NCI-H345 (cell line): ENCODE measurements at places on chromosomes 2 and 18.

GRCh38 chr2:150174056-150174805 is 313.2 kb downstream of the RND3 start:
- no peak for DNase-seq

DNA sequence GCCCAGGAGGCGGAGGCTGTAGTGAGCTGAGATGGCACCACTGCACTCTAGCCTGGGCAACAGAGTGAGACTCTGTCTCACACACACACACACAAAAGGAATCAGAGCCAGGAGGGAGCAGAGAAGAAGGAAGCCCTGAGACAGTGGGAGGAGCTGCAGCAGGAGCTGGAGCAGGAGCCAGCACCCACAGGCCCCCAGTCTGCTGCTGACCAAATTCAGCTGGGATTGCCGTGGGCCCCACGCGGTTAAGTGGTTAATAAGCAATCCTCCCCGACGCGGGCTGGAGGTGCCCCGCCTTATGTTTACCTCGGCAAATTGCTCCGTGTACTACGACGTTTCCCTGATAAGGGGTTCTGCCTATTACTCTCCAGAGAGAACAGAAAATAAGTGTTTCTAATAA is 265.3 kb downstream of the TWIST2 start:
- no peak for DNase-seq

- DNase-seq: no peak
These were observed 38.2 kb upstream of the CAVIN2 start for GRCh38 chr2:191885098-191885497.

DNA sequence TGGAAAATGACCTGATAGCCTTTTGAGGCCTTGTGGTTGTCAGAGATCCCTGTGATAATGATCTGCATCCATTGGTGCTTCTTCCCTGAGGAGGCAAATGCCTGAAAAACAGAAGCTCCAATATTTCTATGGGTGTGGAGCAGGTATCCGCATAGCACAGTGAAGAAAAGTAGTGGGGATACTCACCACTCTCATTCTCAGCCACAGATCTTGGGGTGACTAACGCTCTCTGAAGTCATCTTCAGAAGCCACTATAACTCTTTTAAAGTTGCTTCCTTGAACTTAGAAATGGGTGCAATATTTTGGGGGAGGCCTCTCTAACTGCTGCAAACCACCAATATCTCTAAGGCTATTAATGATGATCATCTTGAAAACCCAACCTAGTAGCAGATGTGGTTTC is 46.2 kb downstream of the ARHGAP15 start:
- no peak for DNase-seq

GRCh38 chr18:80254971-80255500 is 7.7 kb upstream of the PARD6G start:
- DNase-seq: no peak

GRCh38 chr2:71889759-71890684 is 257.6 kb downstream of the CYP26B1 start:
- DNase-seq: no peak
